Activated CD8-positive, alpha-beta memory T cell treated with anti-CD3 and anti-CD28 coated beads, Interleukin-2, amount 10 ng/mL, durations not matched to agents 7 days and 5 days (primary cell): ENCODE measurements at places on chromosomes 12 and 14.

GRCh38 chr12:51531284-51531977 lies 59.6 kb upstream of the SCN8A start:
- no peak for DNase-seq

GRCh38 chr12:129467726-129468125 lies 436.1 kb downstream of the TMEM132D start:
- DNase-seq, result no peak

GRCh38 chr14:59278111-59278510 lies 89.6 kb downstream of the DAAM1 start:
- no peak for DNase-seq

DNA sequence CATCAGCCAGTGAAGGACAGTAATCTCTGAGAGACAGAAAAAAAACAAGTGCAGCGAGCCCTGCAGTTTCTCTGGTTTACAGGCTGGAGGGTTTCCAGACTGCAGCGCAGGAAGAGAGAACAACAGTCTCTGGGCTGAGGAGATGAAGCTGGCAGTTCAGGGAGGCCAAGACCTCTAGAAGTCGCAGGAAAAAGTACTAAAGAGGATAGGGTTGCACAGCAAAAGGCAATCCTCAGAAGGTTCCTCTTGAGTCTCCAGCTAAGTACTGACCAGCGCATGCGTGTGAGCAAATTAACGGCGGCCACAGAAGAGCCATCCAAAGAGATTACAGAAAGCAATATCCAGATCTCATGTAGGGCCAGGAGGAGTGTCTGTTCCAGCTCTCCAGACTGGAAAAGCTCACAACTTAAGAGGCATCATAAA lies 12.2 kb upstream of the CCDC60 start:
- DNase-seq, result no peak

GRCh38 chr12:32568228-32568627 lies 110.9 kb upstream of the DNM1L start:
- no peak for DNase-seq

GRCh38 chr12:11762723-11763326 lies 113.4 kb downstream of the ETV6 start:
- no peak for DNase-seq
